GM06990 (cell line): ENCODE measurements at places on chromosomes 7 and 10.

DNA sequence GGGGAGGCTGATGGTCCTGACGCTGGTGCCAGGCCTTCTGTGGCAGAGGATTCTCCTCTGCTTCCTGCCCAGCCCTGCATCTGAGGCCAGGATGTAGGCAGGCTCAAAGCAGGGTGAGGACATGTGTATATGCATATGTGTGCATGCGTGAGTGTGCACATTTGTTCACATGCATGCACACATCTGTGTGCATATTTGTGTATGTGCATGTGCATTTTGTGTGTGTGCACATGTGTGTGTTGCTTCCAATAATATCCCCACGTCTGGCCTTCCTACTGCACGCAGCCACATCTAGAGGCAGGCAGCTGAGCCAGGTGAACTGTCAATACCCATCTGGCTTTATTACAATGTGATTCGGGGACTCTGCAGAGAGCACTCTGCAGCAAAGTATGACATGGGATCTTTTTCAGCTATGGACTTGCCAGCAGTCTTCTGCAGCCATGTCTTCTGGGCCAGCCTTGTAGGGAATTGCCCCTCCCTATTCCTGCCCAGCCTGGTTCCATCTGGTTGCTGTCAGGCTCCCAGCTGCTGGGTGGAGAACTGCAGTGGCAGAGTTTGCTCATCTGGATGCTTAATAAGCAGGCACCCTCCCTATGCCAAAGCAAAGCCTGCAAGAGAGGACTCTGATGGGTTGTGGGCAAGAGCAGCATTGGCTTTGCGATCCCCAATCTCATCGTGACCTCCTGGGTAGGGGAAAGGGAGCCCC lies 140.7 kb downstream of the PFKFB3 start:
- no peak for DNase-seq

DNA sequence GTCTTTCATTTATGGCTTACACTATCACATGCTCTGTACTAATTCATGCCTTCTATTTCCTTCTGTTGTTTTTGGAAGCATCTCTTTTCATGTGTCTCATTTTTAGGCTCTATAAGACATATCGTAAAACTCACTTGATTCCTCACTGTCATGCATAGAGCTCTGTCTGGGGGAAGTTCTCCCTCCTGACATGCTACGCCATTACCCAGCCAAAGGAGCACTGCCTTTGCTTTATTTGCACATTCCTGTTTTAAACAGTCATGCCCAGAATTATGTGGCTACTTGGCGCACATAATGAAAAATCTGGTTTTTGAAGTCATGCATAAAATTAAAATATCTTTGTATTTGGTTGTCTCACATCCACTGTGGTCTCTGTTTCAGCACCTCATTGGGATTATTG lies 17.6 kb upstream of the AKR1C3 start:
- DNase-seq, result no peak

GRCh38 chr7:3412871-3413270 lies 111.8 kb downstream of the SDK1 start:
- no peak for DNase-seq

DNA sequence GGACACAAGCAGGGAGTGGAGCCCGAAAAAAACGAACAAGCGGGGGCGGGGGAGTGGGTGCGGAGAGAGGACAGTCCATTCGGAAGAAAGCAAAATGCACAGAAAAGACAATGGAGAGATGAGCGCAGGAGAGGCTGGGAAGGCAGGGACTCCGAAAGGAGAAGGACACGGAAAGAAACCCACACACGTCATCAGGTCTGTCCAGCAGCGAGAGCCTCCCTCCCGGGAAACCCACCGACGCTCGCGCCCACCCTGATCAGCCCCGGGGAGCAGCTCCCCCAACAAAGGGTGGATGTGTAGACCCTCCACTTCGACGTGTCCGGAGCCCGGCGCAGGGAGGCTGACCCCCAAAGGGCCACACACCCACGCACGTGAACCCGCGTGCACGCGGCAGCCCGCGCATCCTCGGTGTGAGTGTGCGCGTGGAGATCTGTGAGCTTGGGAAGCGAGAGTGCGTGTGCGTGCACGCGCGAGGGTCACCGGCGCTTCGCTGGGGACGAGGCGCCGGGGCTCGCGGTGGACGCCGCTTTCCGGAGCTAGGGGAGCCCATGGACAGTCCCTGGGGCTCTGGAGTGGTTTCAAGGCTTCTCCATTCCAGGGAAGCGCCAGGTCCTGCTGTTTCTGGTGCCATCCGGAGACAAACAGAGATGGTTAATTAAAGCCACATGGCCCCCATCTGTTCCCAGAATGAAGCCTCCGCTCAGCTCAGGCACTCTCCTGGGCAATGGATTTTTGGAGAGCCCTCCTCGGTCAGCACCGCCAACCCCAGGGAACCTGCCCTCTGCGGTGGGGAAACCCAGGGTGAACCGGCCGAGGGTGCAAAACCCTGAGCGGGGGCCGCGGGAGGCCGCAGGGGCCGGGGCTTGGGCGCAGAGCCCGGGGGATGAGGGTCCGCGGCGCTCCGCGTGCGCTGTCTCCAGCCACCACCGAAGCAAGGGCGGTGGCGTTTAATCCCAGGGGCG lies 916 bp downstream of the LAMB1 start:
- DNase-seq, result no peak

- DNase-seq, result no peak
Measured at GRCh38 chr10:95276367-95277200, 14.2 kb downstream of the PDLIM1 start.

DNA sequence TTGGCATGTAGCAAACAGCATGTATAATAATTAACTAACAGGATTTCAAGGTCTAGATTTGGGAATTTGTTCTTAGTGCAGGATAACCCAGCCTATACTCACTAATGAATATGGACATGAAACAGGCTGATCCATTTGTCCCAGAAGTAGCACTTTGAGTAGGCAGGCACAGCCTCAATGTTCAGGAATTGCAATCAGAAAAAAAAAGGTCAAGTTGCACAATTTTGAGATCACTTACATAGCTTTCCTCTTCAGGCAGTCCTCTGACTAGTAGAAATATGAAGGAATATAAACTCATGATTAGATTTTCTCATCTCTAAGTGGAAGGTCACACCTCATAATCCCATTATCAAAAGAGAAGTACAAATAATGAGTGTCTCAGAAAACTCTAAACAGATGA lies 921.4 kb upstream of the CELF2 start:
- DNase-seq, result no peak

GRCh38 chr10:87861566-87861952 lies 1.8 kb downstream of the KLLN start:
- DNase-seq, result no peak

GRCh38 chr7:1407892-1408291 lies 51.4 kb downstream of the MICALL2 start:
- DNase-seq, result no peak

GRCh38 chr7:76403780-76404494 lies 5.6 kb downstream of the SSC4D start:
- DNase-seq, result no peak

- peak; percentile 73 for DNase-seq
Measured at GRCh38 chr10:44932517-44933450, 21.6 kb downstream of the TMEM72 start.

GRCh38 chr10:91006752-91007346 lies 86.0 kb upstream of the ANKRD1 start:
- peak; percentile 77 for DNase-seq

DNA sequence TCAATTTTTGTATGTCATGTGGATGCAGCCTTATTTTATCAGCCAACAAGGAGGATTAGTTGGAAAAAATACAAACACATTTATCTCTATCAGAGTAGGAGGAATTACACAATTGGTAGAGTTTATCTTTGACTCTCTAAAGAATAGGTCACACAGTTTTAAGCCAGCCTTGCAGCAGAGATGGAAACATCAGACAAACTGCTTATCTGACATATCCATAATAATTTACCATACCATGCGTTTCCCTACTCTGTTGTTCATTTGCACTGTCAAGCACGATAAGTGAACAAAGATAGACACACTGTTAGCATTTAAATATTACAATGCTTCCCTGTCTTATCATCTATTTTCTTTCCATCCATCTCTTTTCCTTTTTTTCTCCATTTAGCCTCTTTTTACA lies 283.7 kb upstream of the SMIM30 start:
- no peak for DNase-seq

DNA sequence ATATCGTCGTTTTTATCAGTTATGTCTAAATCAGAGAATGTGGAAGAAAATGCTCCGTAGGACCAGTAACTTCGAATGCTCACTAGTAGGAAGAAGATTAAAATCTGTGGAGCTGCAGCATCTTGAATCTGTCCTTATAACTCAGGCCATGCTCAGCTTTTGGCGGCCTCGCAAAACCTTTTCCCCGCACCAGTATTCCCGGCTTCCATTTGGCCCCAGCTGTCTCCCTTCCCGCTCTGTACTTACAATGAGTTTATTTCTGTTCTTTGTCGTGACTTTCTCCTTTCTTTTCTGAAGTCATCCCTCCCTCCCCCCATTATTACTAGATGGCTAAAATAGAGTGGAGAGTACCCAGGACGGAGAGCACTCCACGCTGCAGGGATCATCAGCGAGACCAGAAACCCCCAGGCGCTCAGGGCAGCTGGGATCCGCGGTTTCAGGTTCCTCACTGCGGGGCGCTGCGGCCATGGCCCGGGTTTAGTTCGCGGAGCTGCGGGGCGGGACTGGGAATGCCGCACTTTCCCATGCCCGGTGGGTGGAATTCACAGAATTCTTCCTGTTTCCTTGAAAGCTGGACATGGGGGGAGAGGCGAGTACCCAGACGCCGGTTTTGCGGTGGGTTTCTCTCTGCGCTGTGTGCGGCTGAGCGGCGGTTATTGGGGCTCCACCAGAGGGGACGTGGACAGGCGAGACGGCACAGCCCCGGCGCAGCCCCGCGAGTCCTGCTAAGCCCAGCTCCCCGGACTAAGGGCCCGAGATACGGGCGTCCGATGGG lies 183.5 kb downstream of the POM121L12 start:
- no peak for DNase-seq

GRCh38 chr10:77285529-77286182 lies 352.0 kb downstream of the KCNMA1 start:
- no peak for DNase-seq

GRCh38 chr7:12091231-12091630 lies 119.9 kb upstream of the TMEM106B start:
- DNase-seq, result no peak

DNA sequence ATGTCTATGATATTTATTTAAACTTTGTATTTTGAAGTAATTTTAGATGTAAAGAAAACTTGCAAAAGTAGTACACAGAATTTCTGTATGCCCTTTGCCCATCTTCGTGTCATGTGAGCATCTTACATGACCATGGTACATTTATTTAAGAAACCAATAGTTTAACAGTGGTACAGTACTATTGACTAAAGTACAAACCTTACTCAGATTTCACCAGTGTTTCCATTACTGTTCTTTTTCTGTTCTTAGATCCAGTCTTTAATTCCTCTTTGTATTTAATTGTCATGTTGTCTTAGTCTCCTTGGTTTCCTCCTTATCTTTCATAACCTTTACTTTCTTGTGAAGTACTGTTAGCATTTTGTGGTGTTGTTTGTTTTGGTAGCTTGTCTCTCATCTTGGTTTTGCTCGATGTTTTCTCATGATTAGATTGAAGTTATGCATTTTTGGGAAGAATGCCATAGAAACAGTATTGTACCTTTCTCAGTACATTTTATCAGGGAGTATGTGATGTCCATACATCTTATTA lies 24.1 kb downstream of the TAX1BP1 start:
- no peak for DNase-seq

DNA sequence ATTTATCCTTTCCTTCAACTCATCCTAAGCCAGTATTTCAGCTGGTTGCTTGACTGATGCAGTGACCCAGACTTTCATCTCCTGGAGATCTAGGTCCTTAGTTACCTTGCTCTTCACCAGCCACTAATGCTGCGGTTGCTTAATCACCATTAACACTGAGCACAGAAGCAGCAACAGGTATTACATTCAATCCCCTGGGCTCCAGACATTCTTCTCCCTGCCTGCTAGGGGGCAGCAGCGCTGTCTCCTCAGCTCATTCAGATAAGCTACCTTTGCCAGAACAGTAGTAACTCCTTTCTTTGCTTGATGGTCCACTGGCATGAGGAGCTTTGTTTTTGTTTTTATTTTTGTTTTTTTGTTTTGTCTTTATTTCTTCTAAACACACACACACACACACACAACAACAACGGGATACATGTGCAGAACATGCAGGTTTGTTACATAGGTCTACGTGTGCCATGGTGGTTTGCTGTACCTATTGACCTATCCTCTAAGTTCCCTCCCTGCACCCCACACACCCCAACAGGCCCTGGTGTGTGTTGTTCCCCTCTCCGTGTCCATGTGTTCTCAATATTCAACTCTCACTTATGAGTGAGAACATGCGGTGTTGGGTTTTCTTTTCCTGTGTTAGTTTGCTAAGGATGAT lies 1043.2 kb upstream of the C7orf33 start:
- no peak for DNase-seq

DNA sequence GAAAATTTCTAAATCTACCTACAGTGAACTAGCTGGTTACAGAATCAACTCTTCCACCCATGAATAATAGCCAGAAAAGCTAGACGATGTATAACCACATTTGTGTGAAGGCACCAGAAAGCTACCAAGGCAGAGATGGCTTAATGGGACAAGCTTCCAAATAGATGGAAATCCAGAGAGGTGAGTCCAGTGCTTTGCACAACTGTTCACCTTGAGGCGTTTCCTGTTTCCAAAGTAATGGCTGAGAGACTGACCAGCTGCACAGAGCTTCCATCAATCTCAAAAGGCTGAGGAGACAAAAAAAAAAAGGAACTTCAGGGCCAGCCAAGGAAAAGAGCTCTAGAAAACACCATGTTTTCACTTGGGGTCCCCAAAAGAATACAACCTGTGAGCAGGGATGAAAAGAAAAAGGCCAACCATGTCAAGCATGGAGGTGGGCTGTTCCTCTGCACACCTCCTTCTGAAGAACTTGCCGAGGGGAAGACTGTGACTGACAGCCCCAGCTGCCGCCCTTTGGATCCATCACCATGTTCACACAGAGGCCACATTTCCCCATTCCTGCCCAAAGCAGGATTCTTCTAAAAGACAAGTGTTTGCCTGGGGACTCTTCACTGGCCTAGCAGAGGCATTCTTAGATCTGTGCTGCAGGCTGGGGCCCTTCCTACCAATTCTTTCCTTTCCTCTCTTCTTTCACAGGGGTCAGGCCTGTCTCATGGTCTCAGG lies 72.9 kb downstream of the ARHGAP21 start:
- no peak for DNase-seq

DNA sequence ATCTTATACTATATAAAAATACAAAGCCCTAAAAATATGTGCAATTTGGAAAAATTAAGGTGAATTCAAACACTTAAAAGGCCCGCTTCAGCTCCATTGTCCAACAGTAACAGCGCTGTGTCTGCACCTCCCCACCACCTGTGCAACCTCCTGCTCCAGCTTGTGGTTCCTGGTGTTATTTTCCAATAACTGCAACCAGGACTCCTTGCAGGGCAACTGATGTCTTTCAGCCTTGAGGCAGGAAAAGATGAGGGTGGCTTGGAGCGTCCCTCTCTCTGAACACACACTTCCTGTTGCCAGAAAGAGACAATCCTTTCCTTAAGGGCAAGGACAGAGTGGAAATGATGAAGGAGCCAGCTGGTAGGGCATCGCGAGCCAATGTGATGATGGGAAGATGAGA lies 336.0 kb downstream of the GLRX3 start:
- DNase-seq, result no peak

- no peak for DNase-seq
Measured at GRCh38 chr7:24475166-24475961, 97.9 kb upstream of the PALS2 start.
